ENCODE measurements at places on chromosomes 7 and 10. TPM values are rescaled to one million over a fixed set of nuclear protein-coding genes. Genes with fewer than 3 reads are reported as not detected.

DNA sequence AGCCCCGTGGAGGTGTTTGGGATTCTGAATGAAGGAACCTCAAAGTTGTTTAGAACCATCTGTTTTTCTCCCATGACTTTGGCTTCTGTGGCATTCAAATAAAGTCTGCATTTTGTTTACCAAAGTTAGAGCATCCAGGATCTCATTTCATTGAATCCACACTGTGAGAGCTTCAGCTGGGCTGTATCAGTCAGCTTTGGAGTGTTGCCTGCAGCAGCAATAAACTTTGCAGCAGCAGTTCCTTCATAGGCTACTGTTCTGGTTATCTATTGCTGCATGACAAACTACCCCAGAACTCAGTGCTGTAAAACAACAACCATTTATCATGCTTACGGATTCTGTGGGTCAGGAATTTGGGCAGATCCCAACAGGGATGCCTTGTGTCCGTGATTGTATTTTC is 1575.2 kb upstream of the LRRTM3 start:
- no peak for DNase-seq

DNA sequence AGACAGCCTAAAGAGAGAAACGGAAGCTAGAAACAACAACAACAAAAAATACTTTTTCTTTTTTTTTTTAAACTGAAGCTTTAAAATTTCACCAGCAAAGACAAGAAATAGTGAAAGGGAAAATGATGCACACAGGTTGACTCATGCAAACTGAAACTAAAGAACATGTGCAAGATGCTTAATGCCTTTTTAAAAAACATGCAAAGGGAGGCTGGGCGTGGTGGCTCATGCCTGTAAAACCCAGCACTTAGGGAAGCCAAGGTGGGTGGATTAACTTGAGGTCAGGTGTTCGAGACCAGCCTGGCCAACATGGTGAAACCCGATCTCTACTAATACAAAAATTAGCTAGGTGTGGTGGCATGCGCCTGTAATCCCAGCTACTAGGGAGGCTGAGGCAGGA is 15.1 kb upstream of the CUBN start:
- DNase-seq: no peak

DNA sequence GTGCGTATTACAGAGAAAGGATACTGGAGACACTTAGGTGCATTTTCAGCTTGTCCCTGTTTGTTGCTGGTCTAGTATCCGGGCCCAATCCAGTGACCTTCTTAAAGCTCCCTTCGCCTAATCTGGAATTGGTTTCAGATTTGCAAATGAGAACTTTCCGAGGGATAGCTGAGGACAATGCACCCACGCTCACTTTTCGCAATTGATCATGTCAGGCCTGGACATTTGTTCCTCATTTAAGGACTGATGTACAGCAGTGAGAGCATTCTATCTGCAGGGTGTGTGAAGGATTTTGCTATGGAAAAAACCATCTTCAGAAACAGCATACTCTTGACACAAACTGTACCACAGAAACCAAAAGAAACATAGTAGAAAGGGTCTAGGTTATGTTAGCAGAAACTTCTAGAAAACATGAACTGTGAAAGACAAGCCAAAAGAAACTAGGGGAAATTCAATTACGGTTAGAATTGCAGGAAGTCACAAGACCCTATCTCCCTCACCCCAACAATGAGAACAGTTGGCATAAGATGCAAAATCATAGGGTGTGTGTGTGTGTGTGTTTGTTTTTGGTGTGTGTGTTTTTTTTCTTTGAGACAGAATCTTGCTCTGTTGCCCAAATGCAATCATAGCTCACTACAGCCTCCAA is 331.1 kb downstream of the CALN1 start:
- DNase-seq: no peak

DNA sequence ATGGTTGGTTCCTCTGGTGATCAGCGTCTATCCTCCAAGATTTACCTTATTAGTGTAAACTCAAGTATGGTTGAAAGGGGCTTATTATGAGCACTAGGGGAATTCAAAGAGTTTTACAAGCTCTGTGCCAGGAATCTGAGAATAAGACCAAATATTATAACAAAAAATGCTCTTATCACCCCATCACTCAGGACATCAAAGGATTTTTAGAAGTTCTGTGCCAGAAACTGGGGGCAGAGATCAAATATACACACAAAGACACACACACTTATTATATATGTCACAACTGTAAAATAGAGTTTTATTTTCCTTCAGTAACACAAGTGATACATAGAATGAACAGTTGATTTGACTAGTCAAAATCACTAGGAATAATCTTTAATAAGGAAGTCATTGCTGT is 89.3 kb downstream of the MLLT10 start:
- DNase-seq: no peak

- DNase-seq: no peak
Measured at GRCh38 chr7:106867641-106868351, 2.7 kb downstream of the PIK3CG start.

DNA sequence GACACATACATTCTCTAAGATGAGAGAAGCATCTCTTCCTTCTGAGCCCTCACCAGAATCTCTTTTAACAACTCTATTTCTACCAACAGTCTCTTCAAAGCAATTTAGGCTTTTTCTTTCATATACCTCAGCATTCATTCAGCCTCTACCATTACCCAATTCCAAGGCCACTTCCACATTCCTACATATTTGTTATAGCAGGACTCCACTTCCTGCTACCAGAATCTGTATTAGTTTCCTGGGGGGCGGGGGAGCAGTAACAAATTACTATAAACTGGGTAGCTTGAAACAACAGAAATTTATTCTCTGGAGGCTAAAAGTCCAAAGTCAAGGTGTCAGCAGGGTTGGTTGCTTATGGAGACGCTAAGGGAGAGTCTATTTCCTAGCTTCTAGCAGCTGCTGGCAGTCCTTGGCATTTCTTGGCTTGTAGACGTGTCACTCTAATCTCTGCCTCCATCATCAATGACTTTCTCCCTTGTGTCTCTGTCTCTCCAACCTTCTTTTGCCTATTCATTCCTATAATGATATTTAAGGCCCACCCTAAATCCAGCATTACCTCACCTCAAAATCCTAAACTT is 7.4 kb downstream of the PRPS1L1 start:
- no peak for DNase-seq

DNA sequence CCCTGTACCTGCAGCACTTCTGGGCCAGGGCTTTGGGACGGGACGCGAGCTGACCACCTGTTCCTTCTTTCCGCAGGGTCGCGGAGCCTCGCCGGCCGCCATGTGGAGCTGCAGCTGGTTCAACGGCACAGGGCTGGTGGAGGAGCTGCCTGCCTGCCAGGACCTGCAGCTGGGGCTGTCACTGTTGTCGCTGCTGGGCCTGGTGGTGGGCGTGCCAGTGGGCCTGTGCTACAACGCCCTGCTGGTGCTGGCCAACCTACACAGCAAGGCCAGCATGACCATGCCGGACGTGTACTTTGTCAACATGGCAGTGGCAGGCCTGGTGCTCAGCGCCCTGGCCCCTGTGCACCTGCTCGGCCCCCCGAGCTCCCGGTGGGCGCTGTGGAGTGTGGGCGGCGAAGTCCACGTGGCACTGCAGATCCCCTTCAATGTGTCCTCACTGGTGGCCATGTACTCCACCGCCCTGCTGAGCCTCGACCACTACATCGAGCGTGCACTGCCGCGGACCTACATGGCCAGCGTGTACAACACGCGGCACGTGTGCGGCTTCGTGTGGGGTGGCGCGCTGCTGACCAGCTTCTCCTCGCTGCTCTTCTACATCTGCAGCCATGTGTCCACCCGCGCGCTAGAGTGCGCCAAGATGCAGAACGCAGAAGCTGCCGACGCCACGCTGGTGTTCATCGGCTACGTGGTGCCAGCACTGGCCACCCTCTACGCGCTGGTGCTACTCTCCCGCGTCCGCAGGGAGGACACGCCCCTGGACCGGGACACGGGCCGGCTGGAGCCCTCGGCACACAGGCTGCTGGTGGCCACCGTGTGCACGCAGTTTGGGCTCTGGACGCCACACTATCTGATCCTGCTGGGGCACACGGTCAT is 13.3 kb downstream of the GPR146 start:
- DNase-seq: peak; percentile 68

DNA sequence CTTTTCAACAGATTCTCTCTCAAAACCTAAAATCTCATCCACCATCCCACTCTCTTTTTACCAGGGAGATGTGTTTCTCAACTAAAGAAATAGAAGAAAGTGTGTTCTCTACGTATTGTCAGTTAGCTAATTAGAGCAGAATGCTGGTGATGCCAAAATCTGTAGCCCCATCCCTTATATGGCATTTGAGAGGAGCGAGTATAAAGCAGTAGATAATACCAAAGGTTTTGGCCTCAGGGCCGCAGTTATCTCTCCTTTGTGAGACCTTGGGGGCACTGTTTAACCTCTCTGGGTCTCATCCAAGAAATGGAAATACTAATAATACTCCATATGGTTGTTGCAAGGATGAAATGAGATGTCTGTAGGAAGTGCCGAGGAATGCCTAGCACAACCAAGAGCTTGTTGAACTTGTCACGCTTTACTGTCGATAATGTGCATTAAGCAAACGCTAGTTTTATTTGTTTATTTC is 456 bp upstream of the DLD start:
- DNase-seq: no peak

DNA sequence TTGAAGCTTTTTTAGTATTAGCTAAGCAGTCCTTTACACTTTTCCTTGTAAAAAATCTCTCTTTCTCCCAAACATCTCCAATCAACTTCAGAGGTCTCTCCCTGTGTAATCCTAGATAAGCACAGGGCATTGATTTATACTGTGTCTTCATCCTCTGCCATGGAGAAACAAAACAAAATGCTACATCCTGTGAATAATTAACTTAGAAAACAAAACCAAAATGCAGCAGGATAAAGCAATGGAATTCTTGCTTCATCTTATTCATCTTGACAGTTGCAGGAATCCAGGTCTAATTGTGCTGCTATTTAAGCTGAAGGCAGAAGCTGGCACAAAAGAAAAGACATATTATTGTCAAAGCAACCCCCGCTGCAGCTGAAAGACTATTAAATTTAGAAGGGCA is 641.5 kb upstream of the SORCS1 start:
- no peak for DNase-seq

DNA sequence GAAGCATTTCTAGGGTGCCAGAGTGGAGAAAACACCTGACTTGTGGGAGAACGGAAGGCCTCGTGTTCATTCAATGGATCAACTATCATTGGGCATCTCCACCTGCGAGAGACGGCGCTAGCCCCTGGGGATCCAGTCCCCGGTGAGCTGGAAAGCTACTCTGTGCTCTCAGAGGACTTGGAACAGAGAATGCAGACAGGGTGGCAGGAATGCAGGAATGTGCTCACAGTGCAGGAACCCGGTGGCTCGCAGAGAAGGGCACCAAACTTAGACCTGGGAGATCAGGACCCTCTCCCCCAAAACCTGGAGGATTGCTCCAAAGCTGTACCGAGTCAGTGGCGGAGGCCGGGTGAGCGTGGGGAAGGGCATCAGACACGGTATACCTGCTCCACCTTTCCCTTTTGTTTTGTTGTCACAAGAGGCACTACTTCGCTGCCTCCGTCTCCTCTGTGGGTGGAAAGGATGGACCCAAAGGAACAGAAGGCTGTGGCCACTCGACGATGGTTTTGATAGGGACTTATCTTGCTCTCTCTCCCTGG is 569.0 kb upstream of the C7orf33 start:
- no peak for DNase-seq

GRCh38 chr10:119370111-119370741 is 162.9 kb downstream of the GRK5 start:
- DNase-seq: peak; percentile 89

GRCh38 chr7:137953665-137954470 is 48.0 kb downstream of the CREB3L2 start:
- DNase-seq: peak; percentile 90

DNA sequence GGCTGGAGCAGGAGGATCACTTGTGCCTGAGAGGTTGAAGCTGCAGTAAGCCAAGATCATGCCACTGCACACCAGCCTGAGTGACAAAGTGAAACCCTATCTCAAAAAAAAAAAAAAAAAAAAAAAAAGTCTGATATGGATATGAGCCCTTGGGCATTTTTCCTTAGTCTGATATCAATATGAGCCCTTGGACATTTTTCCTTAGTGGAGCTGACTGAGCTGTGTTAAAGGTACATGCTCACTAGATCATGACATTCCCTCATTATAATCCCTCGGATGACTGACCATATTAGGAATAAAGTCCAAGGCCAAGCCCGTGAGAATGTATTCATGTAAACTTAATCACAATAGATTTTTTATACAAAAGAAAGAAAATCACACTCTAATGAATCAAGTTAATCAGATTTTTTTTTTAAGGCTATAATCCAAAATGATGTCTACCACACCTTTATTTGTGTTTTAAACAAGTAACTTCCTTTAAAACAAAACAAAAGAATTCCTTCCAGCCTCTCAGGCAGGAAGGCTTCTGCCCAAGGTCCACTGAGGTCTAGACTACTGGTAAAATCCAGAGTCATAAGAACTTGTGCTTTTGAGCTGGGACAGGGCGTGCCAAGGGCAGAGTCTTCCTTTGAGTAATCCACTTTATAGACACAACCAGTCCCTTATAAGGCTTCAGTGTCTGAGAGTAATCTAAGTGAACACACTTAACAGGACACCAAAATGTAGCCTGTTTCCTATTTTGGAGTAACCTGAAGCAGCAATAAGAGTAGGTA is 5.5 kb downstream of the PPA1 start:
- no peak for DNase-seq

DNA sequence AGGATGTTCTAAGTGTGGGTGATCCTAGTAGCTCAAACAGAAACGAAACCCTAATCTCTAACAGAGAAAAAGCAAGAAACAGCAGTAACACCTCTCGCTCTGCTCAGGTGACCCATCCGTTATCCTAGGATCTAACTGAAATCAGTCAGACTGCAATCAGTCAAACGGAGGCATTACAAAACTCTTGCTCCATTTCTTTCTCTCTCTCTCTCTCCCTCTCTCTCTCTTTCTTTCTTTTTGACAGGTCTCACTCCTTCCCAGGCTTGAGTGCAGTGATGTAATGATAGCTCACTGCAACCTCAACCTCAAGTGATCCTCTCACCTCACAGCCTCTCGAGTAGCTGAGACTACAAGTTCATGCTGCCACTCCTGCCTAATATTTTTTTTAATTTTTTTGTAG is 1283.5 kb upstream of the CELF2 start:
- DNase-seq: no peak

DNA sequence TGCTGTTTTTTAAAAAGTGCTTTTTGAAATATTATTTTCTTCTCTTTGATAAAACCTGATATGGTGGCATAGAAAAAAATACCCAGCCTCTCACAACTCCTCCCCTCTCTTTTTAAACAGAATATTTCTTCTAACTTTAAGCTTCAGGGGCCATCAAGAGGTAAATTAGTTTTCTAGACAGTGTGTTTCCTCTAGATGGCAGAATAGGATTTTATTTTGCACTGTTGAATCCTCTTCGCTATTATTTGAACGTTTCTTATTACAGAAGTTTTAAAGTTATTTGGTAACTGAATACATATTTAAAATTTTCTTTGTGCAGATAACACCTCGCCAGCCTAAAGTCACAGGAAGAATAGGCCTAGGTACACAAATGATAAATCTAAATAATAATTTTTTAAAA is 30.3 kb downstream of the ARL5B start:
- DNase-seq: peak; percentile 30

GRCh38 chr7:74226633-74227032 is 16.8 kb downstream of the LAT2 start:
- DNase-seq: peak; percentile 58

- DNase-seq: no peak
Measured at GRCh38 chr10:6005856-6006395, 28.6 kb upstream of the IL15RA start.

Gene EBLN1
- not detected for polyA plus RNA-seq

Gene SSC4D
- polyA plus RNA-seq: 1.7 TPM

Gene PAPSS2
- 7.7 TPM for polyA plus RNA-seq

Gene VGF
- polyA plus RNA-seq: not detected

Gene HYAL4
- not detected for polyA plus RNA-seq

Gene MEOX2
- polyA plus RNA-seq: 106 TPM

Gene HMX2
- polyA plus RNA-seq: not detected

Data from muscle of leg (tissue), 16 donors.